ENCODE measurements at places on chromosomes 6 and 20.

DNA sequence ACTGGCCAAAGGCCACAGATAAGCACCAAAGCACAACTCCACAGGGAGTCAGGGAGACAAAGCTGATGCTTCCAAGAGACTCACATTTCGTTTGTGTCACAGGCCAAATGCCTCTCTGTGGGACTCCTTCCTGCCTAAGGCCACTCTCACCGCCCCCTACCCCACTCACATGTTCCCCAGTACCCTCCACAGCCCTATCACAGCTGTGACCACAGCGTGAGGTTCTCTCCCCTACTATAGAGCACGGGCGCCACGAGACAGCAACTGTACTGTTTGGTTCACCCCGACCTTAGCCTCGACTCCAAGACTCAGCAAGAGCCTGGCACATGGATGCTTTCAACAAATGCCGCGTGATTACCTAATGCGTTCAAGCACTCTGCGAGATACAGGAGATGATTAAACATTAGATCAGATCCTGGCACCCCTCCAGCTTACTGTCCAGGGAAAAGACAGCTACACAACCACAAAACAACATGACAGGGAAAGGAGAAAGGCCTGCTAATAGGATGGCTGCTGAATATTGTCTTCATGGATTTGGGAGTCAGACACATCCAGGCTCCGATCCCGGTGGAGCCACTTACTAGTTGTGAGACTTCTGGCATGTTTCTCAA lies 105.5 kb downstream of the AGPAT4 start:
- DNase-seq: no peak

- DNase-seq: no peak
These were observed 7.3 kb upstream of the RAET1L start for GRCh38 chr6:150032598-150032997.

- no peak for DNase-seq
These were observed at the start of gene SYNGAP1 for GRCh38 chr6:33419580-33420490. SYNGAP1 (plus strand) TSS chr6:33420065; CDS start chr6:33420265, 200 bp downstream.

DNA sequence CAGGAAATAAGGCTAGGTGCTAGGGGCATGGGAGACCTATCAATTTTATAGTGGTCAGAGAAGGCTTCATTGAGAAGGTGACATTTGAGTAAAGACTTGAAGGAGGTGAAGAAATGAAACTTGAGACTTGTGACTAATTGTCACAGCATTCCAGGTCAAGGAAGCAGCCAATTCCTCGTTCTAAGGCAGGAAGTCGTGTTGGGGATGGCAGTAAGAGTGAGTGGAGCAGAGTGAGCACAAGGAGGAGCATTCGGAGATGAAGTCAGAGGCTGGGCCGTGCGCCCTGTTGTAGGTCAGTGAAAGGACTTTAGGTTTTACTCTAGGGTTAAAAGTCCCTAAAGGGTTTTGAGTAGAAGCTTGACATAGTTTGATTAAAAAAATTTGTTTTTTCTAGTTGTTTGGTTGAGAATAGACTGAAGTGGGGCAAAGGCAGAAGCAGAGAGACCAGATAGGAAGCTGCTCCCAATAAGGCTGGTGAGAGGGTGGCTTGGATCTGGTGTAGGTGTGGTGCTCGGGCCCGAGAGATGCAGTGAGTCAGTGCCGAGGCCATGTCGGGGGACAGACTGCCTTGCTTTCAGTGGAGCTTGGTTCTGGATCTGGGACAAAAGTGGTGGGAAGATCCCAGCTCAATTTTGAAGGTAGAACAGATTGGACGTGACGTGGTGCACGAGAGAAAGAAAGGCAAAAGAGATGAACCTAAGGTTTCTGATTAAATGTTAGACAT lies 2.6 kb upstream of the RSPH3 start:
- no peak for DNase-seq

- DNase-seq: peak; percentile 14
These were observed at the start of gene MC3R for GRCh38 chr20:56247954-56248782. MC3R (plus strand) TSS chr20:56248732; CDS start chr20:56248844, 112 bp downstream.

- no peak for DNase-seq
These were observed 6.2 kb downstream of the NR2E1 start for GRCh38 chr6:108171918-108172516.

- no peak for DNase-seq
These were observed 178.7 kb upstream of the TNFAIP3 start for GRCh38 chr6:137688230-137688971.

GRCh38 chr20:51139891-51140290 lies 117.0 kb upstream of the KCNG1 start:
- no peak for DNase-seq

DNA sequence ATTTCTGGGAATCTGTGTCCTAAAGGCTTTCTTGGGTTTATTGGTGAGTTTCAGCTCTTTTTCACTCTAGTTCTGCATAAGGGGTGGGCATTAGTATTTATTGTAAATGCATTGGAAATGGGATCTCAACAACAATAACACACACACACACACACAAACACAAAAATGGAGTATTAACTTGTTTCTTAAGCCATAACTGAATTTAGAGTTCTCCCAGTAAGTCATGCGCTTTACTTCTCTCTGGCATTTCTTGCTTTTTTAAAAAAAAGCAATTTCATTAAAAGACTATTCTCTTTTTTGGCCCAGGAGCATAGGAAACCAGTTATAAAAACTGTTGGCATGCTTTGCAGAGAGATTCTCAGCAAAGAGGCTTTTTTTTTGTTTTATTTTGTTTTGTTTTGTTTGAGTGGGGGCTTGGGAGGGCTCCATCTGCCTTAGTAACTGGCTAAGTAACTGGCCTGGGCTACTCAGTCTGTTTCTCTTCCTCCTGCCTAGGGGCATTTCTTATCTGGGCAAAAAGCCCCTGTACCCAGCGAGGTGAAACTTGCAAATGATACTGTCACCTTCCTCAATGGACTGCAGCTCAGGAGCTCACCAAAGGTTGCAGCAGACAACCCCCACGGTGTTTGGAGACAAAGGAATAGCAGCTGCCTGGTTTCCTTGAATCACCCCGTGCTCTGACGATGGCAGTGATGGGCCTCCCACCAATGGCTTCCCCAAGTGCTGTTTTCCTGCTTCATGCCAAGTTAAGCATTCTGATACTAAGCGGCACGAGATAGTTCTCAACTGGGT lies 128.5 kb downstream of the BCAS1 start:
- DNase-seq: no peak

GRCh38 chr6:146781836-146782235 lies 183.1 kb downstream of the ADGB start:
- DNase-seq: no peak

DNA sequence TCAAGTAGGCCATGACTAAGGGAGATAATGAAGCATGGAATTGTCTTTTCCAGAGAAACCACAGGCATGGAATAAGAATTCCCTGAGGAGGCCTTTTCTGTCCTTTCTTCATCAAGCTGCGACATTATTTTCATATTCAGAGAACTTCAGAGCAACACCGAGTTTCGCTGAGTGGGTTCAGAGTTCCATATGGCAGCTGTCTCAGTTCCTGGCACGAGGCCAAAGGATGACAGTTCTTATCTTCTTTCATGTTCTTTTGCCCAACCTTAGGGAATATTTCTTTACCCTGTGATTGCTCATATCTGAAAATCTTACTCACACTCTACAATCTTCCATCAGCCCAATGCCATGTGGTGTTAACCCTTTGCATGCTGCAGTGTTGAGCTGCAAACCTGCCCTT lies 135.3 kb upstream of the BMP2 start:
- DNase-seq: no peak

- DNase-seq: no peak
These were observed 65.8 kb downstream of the BTBD9 start for GRCh38 chr6:38573801-38574395.

- no peak for DNase-seq
These were observed 31.7 kb upstream of the KCNK5 start for GRCh38 chr6:39260953-39261352.

DNA sequence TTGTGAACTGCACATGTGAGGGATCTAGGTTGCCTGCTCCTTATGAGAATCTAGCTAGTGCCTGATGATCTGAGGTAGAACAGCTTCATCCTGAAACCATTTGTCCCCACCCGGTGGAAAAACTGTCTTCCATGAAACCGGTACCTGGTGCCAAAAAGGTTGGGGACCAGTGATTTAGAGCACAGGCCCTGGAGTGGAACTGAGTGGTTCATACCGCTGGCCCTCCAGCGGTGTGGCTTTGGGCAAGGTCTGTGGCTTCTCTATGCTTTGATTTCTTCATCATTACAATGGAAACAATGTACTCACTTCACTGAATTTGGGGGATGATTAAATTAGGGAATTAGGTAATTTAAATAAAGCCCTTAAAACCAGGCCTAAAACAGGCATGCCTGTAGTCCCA lies 36.3 kb downstream of the CD164 start:
- DNase-seq: no peak

GRCh38 chr6:169671563-169671962 lies 30.3 kb downstream of the WDR27 start:
- DNase-seq: no peak

GRCh38 chr6:20014508-20014907 lies 177.3 kb downstream of the ID4 start:
- no peak for DNase-seq
